ENCODE measurements at places on chromosomes 13 and 19.
A peak's percentile ranks its signal among the peaks of the same experiment; 100 is the strongest.

- peak; percentile 75 for DNase-seq
Measured at GRCh38 chr19:3142292-3142670, 6.4 kb downstream of the GNA15 start.

- no peak for DNase-seq
Measured at GRCh38 chr13:75417012-75417384, 65.0 kb downstream of the TBC1D4 start.

- peak; percentile 59 for DNase-seq
Measured at GRCh38 chr13:51451134-51451466, 1.7 kb downstream of the INTS6 start.

DNA sequence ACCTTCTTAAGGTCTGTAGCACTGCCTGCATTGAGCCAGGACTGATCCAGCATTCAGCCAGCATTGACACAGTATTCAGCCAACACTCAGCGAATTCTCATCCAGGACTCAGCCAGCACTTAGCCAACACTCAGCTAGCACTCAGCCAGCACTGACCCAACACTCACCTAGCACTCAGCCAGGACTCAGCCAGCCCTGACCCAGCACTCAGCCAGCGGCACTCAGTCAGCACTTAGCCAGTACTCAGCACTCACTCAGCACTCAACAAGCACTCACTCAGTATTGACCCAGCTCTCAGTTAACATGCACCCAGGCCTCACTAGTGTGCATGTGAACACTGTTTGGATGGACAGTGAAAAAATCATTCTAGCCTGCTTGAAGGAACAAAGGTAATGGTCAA is 55.0 kb downstream of the TSHZ3 start:
- no peak for DNase-seq

GRCh38 chr13:33931397-33932311 is 113.7 kb downstream of the RFC3 start:
- DNase-seq = peak; percentile 35

DNA sequence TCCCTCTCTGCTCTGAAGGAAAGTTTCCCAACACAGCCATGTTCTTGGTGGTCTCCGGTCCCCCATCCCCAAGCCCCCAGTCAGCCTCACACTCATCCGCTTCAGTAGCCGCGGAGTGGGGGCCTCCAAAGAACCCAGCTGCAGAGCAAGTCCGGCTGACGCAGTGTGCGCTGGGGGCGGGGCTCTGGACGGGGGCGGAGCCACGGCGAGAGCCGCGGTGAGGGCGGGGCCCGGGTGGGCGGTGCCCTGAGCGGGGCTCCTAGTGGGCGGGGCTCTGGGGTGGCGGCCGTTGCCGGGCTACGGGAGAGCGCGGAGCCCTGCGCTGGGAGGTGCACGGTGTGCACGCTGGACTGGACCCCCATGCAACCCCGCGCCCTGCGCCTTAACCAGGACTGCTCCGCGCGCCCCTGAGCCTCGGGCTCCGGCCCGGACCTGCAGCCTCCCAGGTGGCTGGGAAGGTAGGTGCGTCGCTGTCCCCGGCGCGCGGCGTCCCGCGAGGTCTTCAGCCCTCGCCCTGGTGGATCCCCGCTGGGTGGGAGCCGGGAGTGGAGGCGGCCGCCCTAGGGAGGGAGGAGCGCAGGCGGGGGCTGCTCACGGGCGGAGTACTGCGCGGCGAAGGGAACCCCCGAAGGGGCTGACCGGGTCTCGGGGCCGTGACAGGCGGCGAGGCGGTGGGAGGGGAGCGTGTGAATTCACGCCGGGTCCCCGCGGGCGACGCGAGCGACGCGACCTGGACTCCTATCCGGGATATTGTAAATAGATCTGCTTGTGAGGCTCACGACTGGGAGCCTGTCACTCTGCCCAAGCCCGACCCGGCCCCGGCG is 9.1 kb downstream of the TNFRSF19 start:
- DNase-seq = peak; percentile 36

- DNase-seq = no peak
Measured at GRCh38 chr13:112012016-112012704, 54.8 kb upstream of the SOX1 start.

DNA sequence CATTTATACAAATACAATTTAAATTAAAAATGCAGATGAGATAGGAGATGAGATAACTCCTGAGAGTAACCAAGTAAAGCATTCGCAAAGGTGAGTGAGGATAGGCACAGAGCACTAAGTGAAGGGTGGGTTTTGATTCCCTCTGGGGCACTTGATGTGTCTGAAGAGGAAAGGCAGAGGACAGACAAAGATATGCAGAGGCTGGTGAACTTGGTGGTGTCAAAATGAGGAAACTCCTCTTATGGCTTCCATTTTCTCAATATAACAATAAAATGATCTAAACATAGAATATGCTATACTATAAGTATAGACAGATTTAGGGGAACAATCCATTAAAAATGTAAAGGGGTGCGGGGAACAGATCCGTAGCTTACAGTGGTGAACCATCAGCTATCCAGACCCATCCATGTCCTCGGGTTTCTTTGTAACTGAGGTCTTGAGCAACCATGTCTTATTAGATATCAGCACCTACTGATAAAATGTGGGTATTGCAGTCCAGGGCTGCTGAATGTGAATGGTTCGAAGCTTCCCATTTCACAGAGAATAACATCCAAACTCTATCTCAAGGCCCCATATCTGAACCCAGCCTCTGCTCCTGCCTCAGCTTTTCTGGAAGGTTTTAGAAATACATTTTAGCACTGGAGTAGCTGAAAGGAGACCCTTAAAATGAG is 73.9 kb upstream of the SLC10A2 start:
- peak; percentile 46 for DNase-seq

DNA sequence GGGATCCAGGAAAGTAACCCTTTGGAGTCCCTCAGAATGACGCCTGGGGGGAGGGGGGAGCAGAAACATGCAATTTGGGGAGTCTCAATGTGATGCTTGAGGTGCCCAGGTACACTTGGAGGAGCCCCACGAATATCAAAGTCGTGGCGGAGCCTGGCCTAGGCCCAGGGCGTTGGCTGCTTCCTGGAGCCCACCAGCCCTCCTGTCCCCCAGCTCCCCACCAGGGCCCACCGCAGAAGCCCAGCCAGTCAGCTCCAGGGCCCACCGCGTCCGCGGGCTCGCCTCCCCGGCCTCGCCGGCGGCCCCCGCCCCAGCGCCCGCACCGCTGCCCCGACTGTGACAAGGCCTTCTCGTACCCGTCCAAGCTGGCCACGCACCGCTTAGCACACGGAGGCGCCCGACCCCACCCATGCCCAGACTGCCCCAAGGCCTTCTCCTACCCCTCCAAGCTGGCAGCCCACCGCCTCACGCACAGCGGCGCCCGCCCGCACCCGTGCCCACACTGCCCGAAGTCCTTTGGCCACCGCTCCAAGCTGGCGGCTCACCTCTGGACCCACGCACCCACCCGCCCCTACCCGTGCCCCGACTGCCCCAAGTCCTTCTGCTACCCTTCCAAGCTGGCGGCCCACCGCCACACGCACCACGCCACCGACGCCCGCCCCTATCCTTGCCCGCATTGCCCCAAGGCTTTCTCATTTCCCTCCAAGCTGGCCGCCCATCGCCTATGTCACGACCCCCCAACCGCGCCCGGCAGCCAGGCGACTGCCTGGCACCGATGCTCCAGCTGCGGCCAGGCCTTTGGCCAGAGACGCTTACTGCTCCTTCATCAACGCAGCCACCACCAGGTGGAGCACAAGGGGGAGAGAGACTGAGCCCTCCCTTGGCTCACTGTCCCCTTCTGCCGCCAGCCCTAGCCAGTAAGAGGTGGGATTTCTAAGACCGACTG is 2.1 kb downstream of the ZNF575 start:
- DNase-seq = peak; percentile 42

DNA sequence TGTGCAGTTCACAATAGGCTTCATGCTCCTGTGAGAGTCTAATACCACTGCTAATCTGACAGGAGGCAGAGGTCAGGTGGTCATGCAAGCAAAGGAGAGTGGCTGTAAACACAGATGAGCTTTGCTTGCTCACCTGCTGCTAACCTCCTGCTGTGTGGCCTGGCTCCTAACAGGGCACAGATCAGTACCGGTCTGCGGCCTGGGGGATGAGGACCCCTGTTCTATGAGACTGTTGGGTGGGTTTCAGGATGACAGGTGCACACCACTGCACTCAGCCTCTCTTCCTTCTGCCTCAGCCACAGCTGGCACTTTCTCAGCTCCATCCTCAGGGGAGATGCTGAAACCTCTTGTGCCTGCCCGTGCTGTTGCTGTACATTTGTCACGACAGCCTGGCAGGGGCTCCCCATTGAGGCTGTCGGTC is 9.7 kb downstream of the CLEC4G start:
- no peak for DNase-seq

DNA sequence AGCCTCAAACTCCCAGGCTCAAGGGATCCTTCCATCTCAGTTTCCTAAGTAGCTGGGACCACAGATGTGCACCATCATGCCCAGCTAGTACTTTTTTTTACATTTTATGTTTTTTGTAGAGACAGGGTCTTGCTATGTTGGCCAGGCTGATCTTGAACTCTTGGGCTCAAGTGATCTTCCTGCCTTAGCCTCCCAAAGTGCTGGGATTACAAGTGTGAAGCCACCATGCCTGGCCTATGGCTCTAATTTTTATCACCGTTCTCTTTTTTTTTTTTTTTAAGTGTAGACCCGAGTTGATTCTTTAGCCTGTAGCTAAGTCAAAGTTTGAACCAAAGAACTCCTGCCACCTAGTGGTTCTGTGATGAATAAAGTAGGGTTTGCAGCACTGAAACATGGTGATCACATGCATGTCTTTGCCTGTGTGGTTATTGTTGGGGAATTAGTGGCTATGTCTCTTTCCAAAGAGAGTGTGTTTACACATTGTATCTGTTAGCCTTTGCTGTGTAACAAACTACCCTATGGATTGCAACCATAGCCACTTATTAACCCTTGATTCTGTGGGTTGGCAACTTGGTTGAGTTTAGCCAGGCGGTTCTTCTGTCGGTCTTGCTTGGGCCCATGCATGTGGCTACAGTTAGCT is 11.6 kb downstream of the NFILZ start:
- DNase-seq = peak; percentile 62

DNA sequence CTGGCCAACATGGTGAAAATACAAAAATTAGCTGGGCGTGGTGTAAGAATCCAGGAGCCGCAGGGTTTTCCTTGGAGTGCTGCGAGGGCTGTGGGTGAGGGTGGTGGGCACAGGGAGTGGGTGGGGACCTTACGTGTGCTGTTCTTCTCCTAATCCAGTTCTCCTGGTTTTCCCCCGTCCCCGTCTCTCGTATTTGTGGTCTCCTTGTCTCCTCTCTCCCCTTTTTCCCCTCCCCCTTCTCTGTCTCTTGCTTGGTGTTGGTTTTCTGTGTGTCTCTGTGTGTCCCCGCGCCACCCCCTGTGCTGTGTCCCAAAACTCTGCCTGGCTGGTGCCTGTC is 1.7 kb downstream of the SELENOW start:
- DNase-seq = no peak

DNA sequence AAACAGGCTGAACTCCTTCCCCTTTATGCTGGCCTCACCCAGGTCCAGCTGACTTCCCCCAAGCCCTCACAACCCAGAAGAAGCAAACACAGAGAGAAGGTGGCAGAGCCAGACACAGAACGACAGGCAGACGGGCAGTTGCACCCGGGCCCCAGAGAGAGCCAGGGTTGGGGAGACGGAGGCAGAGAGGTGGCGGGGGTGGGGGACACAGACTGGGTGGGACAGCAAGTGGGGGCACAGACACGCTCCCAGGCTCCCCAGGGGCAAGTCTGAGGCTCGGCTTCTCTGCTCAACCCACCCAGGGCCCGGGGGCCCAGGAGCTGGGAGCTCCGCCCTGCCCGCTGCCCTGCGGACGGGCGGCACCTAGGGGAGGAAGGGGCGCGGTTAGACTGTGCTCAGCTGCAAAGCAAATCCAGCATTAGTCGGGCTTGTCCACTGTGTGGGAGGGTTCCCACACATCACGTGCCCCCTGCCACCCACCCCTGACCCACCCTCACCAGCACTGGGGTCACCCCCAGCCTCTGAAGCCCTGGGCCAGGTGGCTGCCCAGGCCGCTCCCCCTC is 31.3 kb upstream of the ASF1B start:
- DNase-seq = peak; percentile 7

GRCh38 chr19:33022472-33023116 is 42.1 kb downstream of the RHPN2 start:
- DNase-seq = no peak

DNA sequence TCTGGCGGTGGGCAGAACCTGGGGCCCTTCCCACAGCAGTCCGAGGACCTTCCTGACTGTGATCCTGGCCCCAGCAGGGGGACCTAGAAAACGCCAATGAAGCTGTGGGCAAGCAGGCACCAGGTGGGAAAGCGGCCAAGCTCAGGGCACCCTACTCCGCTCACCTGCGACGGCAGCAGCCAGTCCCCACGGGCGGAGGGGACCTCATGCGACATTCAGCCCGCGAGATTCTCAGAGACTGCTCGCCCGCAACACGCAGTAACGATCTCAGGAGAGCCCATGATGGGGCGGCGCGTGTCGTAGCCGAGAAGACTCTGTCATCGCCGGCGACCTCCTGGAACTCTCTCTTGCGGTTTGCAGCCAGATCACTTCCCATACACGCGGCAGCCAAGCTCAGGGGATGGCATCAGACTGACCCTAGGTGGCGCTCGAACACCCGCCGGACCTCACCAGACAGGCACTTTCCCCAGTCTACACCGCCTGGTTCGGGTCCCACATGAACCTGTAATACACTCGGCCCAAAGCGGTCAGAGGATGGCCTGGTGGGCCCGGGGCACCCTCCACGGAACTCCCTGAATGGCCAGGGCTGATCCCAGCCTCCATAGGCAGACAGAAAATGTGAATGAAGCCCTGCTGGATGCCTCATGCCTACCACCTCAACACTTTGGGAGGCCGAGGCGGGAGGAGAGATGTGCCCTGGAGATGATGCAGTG is 26.5 kb downstream of the MAN2B1 start:
- DNase-seq = peak; percentile 89

DNA sequence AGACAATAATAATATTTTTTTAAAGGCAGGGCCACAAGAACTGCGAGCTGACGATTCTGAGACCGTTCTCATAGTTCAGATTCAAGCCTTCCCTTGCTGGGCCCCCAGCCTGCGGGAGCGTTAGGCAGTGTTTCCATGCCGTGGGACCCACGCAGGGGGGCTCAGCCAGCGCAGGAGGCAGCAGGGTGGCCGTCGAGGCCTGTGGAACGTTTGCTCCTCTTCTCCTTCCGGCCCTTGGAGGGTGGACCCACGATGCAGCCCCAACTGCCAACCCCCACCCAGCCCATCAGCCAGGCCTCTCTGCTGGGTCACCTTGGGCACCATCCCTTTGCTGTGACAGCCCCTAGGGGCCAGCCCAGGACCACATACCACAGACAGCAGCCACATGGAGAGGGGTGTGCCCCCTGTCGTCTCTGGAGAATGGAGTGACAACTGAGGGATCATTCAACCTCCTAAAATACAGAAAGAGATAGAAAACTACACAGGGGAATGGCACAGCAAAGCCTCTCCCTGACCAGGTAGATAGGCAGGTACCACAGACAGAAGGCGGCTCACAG is 46.8 kb downstream of the PDCD5 start:
- DNase-seq = no peak

GRCh38 chr13:97120976-97121375 is 101.2 kb upstream of the MBNL2 start:
- no peak for DNase-seq

DNA sequence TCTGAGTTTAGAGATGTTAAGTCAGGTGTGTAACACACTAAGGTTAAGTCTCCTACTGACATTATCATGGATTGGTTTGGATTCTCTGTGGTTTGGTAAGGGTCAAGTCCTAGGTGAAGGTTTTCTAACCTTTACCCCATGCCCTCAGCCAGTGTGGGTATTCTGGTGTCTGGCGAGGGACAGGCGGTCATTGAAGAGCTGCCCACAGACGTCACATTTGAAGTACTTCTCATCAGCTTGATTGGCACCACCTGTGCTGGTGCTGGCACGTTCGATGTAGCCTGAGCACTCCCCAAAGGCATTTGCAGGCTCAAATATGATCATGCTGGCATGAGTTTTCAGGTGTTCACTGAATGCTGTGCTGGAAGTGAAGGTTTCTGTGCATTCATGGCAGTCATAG is 27.0 kb downstream of the PEG3 start:
- no peak for DNase-seq
